ENCODE measurements at places on chromosomes 4 and X.

- no peak for DNase-seq
Observed at GRCh38 chr4:5247735-5248134, 196.5 kb downstream of the STK32B start.

DNA sequence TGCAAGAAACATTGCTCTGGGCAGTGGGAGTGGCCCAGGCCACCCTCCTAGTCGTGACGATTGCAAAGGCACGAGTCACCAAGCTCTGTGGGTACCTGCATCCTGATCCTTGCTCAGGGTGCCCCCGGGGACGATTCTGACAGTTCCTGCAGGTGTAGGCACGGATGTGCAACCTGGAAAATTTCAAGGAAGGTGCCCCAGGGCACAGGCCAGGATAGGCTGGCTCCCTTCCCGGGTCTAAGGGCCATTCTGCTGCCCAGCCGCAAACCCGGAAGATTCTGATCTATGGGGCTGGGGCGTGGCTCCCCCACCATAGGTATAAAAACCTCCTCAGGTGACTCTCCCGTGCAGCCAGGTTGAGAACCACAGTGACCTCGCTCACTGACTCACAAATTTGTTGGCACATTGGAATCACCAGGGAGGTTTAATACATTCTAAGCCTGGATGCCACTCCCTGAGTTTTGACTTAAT lies 228.5 kb downstream of the PTTG2 start:
- no peak for DNase-seq

DNA sequence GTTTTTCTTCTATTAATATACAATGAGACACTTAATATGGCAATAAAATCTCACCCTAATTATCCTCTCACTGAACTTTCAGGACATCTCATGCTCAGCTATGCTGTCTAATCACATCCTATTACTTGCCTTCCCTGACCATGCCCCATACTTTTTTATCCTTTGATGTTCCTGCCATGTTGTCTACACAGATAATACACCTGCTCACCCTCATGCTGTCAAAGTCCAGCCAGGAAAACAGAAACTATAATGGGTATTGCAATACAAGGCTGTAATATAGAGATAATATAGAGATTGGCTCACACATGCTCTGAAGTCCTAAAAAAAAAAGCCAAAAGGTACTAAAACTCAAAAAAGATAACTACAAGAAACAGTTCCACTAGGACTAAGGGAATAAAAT lies 305.4 kb downstream of the PRDM5 start:
- DNase-seq = no peak

- DNase-seq = no peak
Observed at GRCh38 chr4:101471201-101471600, 123.9 kb upstream of the PPP3CA start.

DNA sequence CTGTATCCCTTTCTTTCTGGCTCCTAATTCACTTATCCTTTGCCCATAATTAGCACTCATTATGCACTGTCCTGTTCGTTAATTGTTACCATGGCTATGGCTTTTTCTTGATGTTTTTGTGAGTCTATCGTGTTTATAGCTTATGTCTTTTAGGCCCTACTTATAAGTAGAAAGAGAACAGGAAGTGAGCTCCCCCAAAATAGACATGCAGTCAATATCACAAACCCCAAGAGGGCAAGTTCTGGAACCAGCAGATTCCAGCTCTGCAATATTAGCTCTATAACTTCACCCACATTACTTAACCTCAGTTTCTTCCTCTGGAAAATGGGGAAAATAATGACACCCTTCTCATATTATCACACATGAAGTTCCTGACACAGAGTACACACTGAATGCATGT lies 7.4 kb upstream of the HS3ST1 start:
- DNase-seq = no peak

DNA sequence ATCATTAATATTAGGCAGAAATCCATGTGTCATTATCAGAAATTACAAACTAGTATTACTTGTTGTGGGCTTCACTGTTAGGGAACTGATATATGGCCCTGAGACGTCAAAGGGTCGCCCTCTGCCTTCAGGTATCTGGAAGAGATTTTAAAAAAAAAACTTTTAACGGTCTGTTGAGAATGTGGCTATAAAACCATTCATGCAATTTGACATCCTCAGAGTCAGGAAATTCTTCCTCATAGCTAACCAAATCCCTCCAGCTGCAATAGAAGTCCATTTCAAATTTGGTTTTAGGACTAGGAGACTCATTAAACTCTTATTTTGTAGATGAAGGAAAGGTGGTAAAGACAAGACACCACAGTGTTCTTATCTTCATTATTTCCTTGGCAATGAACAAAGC lies 194.2 kb upstream of the NOCT start:
- DNase-seq = no peak

DNA sequence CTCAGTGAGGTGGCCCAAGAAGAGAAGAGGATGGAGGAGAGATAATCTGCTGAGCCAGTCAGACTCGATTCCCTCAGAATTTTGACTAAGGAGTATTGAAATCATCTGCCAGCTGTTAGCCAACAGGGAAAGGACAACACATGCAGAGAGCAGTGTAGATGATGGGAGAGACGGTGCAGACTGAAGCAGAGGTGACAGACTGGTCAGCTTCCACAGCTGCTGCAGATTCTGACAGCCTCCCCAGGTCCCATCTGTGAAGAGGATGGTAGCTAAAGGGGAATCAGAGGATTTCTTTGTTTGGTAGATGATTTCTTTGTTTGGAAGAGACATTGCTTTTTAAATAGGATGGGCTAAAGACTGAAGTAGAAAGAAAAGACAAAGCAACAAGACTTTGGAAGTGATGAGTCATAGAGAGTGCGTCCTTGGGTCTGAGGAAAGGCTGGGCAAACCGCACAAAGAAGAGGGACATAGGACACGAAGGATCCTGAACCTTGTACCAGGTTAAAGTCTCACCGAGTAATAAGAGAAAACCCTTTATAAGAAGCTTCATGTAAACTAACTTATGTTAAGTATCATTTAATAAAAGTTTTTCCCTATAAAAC lies 27.6 kb downstream of the INTU start:
- no peak for DNase-seq

GRCh38 chrX:15160558-15161095 lies 109.3 kb downstream of the ASB9 start:
- DNase-seq = no peak

DNA sequence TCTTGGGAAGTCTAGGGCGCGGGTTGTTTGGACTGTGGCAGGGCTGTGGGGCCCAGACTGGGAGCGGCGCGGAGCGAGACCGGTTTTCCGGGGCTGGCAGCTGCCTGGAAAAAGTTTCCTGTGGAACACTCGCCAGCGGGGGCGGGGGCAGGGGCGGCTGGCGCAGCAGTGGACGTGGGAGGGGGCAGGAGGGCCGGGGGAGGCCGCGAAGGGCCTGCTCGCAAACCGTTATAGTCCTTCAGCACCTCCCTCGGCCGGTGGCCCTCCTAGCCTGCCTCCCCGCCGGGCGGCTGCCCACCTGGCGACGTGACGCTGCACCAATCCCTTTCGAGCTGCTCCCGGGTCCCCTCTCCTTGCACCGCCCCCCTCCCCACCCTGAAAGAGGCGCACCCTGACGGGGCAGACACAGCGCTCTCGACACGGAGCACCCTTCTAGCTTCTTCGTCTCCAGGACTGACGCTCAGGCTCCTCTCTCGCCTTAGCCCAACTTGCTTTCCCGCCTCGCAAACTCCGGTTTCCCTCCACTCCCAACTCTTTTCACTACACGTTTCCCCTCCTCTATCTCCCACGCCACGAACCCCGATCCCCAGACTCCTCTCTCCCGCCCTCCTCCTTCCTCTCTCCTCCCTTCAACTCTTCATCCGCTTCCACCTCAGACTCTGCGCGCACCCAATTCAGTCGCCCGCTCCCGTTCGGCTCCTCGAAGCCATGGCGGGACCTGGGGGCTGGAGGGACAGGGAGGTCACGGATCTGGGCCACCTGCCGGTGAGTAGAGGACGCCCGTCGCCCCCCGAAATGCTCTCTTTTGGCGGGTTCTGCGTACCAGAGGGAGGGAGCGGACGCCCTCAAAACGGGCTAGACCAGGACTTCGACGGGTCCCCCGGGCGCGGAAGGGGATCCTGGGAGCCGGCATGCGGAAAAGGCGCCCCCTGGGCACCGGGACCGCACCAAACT lies at the start of gene NRK:
Gene NRK, plus strand, starts transcription at position 402 of the 954 bp plus-strand sequence. Its CDS starts 307 bp downstream, at position 709.
- peak; percentile 39 for DNase-seq

DNA sequence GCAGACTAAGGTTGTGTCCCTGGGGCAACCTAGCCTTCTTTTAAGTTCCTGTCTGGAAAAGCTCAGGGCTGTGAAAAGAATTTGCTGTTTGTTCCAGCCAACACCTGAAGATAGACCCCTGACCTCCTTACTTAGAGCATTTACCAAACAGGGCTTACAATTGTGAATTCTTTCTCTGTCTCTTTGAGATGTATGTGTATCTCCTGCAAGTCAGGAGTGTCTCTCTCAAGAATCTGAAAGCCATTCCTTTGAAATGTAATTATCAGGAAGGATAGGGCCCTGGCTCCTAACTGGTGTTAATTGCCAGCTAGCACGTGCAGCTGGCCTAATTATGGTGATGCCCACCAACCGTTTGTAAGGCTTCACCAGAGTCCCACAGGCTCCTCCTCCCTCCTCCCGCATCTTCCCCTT lies 18.2 kb downstream of the CCNG2 start:
- no peak for DNase-seq

GRCh38 chr4:112616984-112617383 lies 19.7 kb downstream of the ZGRF1 start:
- no peak for DNase-seq

- no peak for DNase-seq
Observed at GRCh38 chrX:35829501-35829900, 31.4 kb downstream of the MAGEB16 start.

DNA sequence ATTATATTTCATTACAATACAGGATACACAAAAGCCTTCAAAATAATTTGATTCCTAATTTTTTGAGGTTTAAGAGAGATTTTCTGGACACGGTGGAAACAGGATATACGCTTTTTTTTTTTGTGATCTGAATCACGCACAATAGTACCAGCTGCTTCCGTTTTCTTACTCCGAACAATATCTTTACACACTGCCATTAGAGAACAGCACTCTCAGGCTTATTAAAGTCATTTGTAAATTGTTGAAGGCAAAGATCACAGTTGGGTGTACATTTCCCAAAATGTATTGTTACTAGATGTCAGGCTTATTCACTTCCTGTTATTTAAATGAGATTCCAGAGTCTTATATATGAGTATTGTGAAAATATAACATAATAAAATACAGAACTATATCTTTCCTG lies 71.5 kb downstream of the TMEM47 start:
- peak; percentile 15 for DNase-seq

GRCh38 chrX:148542481-148543255 lies 42.3 kb downstream of the AFF2 start:
- DNase-seq = no peak

DNA sequence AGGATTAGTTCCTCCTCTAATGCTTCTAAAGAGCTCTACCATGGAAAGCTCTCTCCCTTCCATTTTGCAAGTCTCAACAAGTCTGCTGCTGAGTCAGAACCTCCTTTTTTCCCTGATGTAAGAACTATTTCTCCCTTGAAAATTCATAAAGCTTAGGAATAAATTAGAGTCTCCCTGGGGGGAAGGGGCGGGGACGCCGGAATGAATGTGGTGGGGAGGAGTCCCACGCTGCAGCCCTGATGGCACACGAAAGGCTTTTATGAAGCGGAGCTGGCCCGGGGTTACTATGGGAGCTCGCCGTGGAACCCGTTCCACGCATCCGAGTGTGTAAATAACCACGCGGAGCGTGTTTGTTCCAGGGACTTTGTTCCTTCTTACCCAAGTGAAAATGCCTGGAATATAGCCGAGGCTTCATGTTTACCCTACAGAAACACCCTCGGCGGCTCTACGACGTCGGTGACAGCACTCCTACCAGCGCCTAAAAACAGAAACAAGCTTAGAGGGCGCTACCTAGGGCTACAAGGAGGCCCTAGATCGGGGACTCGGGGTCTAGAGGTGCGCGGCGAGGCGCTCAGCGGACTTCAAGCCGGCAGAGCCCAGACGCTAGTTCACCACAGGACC lies 923 bp upstream of the CPEB2 start:
- peak; percentile 94 for DNase-seq

- peak; percentile 52 for DNase-seq
Observed at GRCh38 chrX:118823263-118824172, at the start of gene ZCCHC12. Gene ZCCHC12 (plus strand): TSS chrX:118823824. CDS start chrX:118825245, 1,421 bp downstream.

DNA sequence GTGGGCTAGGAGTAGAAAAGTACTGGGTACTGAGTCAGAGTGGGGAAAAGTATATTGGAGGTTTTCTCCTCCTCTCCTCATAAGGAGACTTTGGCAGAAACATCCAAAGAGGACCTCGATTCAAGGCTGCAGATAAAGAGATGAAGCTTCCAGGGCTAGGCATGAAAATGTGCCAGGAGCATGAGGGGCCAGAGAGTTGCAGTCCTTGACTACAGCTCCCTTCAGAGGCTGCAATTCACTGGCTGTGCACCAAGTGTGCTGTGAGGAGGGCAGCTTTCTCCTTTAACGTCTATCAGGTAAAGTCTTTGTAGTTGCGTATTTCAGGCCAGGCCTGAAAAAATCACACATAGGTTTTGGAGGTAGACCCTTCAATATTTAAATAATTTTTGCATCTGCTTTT lies 174.9 kb upstream of the VEGFC start:
- DNase-seq = no peak

DNA sequence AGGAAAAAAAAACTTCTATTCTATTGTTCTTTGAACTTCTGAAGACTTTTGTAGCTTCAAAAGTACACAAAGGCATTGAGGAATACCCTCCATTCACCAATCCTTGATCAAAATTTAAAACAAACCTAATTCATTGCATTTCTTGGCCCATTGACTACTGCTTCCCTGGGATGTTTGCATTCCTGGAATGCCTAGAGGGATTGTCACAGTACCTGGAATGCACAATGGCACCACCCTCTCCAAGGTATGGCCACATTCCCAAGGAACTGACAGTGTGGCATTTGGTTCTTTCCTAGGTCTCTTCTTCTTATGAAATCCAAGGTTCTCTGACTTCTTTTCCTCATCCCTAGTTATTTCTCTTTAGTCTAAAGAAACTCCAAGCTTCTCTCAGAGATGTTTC lies 600.7 kb downstream of the CCSER1 start:
- peak; percentile 5 for DNase-seq

GRCh38 chr4:55765070-55765469 lies 54.5 kb upstream of the EXOC1L start:
- DNase-seq = no peak

DNA sequence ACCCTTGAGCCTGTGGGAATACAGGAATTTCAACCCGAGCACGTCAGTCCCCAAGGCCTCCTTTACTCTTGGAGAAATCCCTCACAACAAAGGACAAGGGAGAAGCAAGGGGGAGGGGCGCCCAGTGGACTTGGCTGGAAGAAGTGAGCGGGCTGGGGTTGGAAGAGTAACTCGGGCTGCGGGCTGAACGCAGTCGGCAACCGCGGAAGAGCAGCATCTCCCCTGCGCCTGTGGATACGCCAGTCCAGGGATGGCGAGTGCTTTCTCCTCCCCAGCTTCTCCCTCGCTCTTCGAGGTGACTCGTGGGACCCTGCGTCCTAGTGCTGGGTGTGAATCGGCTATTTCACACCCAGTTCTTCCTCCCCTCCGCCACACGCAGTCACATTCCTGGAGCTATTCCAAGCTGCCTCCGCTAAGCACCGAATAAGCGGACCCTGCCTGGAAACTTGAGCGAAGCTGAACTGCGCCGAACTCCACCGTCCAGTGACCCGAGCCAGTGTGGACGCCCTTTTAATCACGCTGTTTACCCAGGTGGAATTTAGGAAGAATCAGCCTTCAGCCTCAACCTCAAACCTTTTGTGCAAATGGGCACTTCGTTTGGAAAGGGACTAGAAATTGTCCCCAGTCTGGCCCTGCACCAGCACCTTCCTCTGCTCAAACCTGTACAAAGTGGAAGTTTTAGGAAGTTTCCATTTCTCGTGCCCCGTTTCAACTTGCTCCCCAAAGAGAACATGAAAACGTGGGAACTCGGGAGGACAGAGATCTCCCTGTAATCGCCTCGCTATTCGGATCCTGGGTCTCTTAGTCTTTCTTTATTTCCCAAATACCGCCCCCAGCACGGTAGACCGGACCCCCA lies 64.3 kb upstream of the WDR17 start:
- DNase-seq = peak; percentile 21
